ENCODE measurements at places on chromosomes 5 and 9. TPM values are rescaled to one million over a fixed set of nuclear protein-coding genes. Genes with fewer than 3 reads are reported as not detected.

DNA sequence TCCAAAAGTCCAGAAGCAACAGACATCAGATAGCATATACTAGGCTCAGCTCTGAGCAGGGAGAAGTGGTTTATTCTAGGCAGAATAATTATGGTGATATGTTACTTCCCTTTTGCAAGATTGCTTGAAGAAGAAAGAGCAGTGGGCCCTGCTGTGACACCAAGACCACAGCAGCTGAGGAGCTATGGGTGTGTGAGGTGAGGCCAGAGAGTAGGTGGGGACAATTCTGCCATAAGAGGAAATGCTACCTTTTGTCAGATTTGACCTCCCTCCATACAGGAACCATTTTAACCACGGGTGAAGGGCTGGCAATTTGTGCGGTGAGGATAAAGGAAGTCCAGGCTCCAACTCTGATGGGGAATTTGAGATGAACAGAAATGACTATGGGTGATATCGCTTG is 51.3 kb downstream of the TNFSF15 start:
- no peak for DNase-seq

GRCh38 chr5:24623031-24623430 is 21.7 kb downstream of the CDH10 start:
- peak; percentile 81 for DNase-seq

- DNase-seq: peak; percentile 19
These were observed 603 bp downstream of the PPIP5K2 start for GRCh38 chr5:103120607-103121200.

PCDHGC3 gene
- 177 TPM for polyA plus RNA-seq

PCDHGB2 gene
- polyA plus RNA-seq: 2.2 TPM

GRCh38 chr5:147804334-147804733 is 21.8 kb upstream of the JAKMIP2 start:
- DNase-seq: no peak

DNA sequence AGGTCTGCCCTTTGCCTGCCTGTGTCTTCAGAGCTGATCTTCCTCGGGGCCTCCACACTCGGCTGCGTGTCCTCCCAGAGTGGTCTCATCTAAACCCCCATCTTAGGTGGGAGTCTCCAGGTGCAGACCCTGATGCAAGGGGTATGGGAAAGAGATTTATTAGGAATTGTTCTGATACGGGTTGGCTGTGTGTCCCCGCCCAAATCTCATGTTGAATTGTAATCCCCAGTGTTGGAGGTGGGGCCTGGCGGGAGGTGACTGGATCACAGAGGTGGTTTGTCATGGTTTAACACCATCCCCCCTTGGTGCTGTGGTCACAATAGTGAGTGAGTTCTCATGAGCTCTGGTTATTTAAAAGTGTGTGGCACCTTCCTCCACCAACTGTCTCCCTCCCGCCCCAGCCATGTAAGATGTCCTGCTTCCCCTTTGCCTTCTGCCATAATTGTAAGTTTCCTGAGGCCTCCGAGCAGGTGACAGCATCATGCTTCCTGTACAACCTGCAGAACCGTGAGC is 208.4 kb downstream of the AOPEP start:
- DNase-seq: no peak

COL23A1 gene
- 9.6 TPM for polyA plus RNA-seq

PDLIM4 gene
- polyA plus RNA-seq: 49.3 TPM

IGIP gene
- polyA plus RNA-seq: 4.0 TPM

DNA sequence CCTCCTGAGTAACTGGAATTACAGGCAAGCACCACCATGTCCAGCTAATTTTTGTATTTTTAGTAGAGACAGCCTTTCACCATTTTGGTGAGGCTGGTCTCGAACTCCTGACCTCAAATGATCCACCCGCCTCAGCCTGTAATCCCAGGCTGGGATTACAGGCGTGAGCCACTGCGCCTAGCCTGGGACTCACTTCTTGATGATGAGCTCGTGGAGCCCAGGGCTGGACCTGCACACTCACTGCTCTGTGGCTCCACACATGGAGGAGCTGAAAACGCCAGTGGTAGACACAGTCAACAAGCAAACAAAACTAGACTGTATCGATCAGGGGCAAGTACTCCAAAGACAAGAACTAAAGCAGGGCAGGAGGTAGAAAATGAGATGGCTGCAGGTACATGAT is 59.8 kb upstream of the RPL26L1 start:
- no peak for DNase-seq

PTPRD gene
- polyA plus RNA-seq: 84.4 TPM

ESM1 gene
- polyA plus RNA-seq: 5.6 TPM

DNA sequence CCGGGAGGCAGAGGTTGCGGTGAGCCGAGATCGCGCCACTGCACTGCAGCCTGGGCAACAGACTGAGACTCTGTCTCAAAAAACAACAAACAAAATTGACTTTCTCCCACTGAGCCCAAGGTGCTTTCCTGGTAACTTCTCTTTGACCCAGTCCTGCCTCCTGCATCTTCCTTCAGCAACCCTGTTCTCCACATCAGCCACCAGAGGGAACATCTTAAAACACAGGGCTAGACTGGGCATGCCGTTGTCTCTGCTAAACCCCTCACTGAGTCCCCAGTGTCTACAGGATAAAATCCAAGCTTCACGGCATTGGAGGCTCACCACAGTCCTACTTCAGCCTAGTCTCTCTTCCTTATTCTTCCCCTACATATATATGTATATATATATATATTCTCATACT is 39.8 kb upstream of the KCNMB1 start:
- DNase-seq: no peak

GRCh38 chr5:145198525-145199260 is 636.4 kb downstream of the PRELID2 start:
- no peak for DNase-seq

Measured in muscle of back (tissue), 13 donors.